Activated effector memory CD4-positive, alpha-beta T cell treated with anti-CD3 and anti-CD28 coated beads, Interleukin-2, amount 50 U/mL, for 16 hours (primary cell): ENCODE measurements at places on chromosomes 5 and 9.
A peak's percentile ranks its signal among the peaks of the same experiment; 100 is the strongest.

DNA sequence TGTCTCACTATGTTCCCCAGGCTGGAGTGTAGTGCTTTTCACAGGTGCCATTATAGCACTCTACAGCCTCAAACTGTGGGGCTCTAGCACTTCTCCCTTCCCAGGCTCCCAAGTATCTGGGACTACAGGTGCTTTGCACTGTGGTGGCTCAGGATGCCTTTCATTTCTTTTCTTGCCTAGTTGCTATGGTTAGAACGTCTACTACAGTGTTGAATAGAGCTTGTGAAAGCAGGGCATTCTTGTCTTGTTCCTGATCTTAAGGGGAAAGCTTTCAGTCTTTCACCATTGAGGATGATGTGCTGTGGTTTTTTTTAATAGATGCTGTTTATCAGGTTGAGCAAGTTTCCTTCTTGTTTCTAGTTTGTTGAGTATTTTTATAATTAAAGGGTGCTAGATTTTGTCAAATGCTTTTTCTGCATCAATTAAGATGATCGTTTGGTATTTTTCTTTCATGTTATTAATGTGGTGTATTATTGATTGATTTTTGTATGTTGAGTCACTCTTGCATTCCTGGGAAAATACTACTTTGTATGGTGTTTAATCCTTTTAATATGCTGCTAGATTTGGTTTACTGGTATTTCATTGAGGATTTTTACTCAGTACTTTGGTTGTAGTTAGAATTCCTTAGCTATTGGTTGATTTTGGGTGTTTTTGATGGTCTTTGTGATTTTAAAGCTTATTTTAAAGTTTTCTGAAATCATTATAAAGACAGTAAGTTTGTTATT lies 35.6 kb downstream of the GPBP1 start:
- DNase-seq, result no peak

DNA sequence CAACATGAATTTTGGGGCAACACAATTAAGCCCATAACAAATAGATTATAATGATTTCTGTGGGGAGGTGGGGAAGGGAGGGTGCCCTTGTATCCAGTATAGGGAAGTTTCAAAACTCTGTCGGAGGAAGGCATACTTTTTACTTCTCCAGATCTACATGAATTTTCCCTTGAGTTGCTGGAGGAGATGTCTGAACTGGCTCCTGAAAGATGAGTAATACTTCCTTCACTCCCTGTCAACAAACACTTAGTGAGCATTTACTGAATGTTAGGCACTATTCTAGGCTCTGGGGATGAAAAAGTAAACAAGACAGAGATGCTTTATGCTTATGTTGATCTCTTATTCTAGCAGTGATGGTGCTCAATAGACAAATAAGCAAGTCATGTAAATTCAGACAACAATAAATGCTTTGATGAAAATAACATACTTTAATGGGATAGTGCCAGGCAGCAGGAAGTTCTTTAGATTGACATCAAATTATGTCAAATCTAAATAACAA lies 197.9 kb upstream of the ANKH start:
- DNase-seq, result no peak

GRCh38 chr5:170639221-170639925 lies 135.6 kb downstream of the KCNIP1 start:
- peak; percentile 34 for DNase-seq

DNA sequence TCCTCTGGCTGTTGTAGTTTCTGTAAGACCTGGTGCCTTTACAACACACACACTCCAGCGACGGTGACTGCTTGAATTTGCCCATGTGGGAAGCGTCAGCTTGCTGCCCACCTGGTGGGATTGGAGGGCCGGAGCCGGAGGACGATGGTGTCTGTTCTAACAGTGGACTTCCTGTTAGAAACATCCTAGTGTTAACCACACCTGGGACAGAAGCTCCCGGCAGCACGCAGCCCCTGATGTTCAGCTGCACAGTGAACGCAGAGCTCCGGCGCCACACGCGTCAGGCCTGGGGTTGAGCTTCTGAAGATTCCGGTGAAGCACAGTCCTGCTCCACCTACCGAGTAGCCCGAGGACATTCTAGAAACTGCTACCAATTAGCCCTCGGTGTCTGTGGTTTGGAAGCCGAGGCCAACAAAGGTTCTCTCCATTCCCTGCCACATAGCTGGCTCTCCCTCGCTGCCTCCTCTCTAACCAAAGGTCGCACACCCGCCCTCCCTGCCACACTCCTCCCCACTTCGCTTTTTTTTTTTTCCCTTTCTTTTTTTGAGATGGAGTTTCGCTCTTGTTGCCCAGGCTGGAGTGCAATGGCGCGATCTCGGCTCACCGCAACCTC lies 14.4 kb downstream of the PMPCA start:
- DNase-seq, result no peak

DNA sequence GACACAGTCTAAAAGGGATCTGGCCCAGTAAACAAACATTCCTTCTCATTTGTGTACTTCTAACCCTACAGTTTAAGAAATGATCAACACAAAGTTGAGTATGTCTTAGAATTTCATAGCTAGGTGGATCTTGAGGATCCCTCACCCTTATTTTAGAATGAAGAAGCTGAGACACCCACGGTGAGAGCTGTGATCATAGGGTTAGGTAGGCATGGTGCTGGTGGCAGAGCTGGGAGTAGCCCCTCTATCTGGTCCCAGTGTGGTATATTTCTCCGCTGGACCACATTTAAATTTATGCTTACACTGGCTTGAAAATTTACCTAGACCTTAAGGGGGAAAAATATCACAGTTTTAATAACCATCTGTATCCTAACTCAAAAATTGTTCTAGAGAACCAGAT lies 39.8 kb downstream of the UGCG start:
- DNase-seq, result no peak

DNA sequence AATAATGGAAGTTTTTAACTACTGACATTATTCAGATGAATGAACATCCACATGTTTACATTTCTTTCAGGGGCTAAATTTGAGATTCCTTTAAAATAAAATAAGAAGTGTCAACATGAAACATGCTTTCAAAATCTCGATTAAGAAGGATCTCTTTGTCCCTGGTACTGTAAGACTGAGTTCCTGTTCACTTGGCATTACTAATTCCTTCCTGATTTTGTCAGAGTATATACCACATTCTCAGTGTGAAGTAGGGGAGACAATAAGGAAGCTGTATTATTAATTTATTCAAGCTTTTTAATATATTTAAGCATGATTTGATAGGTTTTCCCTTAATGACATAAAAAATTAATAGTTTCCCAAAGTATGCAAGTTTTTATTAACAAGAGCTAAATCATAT lies 81.5 kb upstream of the GRHPR start:
- DNase-seq, result no peak

DNA sequence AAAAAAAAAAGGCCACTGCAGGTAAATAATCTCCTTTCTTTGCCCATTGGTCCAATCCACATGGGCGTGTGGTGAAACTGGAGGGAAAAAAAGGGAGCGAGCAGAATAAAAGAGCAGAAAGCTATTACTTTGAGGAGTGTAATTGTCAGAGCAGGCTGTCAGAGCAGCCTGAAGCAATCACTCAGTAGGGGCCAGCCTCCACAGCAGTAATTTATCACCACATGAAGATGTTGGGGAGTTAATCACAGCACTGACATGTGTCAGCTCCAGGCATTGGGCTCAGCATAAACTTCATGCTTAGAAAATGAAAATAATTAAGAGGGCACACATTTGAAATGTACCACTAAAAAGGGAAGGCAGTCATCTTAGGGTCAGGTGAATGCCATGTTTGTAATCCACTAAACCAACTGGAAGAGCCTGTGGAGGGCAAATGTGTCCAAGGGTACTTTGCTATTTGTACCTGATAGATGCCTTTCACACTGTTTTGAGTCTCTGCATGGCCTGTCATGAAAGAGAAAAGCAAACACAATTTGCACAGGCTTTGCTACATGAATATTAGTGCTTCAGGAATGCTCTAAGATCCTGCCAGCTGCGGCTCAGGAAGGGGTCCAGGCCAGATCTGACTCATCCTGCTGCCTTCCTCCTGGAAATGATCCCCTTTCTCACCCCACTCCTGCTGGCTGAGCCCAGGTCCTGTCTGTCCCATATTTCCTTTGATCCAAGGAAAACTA lies 2.9 kb upstream of the PTGER4 start:
- no peak for DNase-seq

- DNase-seq, result no peak
These were observed 2.5 kb downstream of the FOXE1 start for GRCh38 chr9:97855486-97855875.

- no peak for DNase-seq
These were observed 75.7 kb downstream of the FBXL7 start for GRCh38 chr5:15575666-15576065.

DNA sequence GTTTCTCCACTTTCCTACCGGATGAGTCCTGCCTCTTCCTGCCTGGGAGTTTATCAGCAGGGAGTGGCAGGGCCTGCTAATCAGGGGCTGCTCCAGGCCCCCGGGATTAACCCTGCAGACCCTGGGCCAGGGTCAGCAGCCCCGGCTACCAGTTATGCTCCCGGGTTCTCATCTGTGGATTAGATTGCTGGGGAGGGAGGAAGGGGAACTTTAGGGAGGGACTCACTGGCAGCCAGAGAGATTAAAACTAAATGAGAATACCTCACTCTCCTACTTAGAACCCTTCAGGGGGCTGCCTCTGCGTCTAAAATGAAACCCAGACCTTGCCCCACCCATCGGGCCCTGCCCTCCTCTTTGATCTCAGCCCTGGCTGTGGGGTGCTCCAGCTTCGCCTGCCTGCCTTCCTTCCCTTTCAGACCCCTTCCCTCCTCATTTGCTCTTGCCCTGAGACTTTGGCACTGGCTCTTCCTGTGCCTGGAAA lies 130.5 kb upstream of the HAND1 start:
- DNase-seq, result no peak

DNA sequence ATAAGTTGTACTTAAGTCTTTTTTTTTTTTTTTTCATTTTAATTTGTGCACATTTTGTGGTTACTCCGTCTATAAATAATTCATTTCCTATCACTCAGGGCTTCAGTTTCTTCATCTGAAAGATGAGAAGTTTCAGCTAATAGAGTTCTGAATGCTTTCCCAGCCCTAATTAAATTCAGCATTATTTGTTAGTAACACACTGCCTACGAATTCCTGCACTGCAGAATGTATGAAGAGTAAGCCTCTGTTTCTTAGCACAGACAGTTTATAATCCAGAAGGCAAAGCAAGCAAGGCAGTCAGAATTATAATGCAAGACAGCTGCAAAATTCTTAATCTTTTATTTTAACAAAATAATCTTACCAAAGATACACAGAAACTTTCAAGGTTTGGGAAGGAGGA lies 138.0 kb upstream of the GHR start:
- DNase-seq, result no peak

- DNase-seq, result no peak
These were observed 42.3 kb upstream of the NR3C1 start for GRCh38 chr5:143445776-143446175.

DNA sequence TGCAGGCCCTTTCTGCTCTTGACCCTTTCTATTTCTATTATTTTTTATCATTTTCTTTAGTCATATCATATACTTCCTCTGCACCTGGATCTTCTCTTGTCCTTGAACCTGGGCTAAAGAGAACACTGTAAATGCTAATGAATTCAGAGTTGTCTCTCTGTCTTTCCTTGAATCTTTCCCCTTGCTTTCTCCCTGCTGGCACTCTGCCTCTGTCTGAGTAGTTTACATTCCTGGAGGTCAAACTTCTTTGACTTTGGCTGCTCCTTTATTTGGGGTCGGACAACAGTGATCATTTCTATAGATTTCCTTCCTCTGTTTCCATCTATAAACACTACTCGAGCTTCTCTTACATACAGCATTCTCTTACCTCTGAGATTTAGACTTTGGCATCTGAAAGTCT lies 47.1 kb downstream of the IZUMO3 start:
- DNase-seq, result no peak

DNA sequence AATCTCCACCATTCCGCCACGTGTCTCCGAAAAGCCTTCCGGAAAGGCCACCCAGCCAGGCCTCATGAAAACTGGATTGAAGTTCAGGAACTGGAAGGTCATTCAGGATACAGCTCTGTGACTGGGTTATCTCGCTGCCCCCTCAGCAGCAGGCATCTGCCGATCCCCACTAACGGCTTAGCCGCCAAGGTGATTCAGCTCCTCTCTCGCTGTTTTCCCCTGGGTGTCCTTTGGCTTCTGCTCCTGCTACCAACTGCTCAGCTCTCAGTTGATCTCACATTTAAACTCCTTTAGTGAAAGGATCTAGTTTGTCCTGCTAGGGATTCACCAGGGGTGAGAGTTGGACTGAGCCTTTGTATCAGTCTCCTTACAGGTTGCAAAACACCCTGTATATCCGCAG lies 2.2 kb upstream of the GDNF start:
- no peak for DNase-seq

DNA sequence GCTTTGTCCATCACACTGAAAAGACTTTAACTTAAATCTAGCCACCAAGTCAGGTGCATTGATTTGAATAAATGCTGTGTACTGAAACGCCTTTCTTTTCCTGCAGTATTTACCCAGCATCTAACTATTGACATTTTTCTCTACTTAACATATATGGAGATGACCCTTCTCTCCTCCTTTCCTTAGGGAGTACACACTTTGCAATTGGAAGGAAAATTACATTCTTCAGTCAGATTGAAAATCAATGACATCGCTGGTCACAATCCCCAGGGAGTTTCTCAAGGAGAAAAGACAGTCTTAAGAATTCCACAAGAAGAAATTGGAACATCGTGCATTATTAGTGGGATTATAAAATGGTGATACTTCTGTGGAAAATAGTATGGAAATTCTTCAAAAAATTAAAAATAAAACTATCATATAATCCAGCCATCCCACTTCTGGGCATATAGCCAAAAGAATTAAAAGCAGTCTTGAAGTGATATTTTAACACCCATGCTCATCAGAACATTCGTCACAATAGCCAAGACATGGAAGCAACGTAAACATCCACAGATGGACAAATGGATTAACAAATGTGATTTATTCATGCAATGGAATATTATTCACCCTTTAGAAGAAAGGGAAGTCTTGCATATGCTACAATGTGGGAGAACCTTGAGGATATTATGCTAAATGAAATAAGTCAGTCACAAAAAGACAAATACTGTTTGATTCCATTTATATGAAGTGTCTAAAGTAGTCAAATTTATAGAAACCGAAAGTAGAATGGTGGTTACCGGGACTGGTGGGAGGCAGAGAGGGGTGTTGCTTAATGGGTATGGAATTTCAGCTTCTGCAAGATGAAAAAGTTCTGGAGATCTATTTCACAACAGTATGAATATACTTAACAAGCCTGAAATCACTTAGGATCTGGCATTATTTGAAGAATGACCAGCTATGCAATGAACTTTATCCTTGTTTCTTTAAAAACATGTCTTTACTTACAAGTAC lies 14.3 kb upstream of the FREM1 start:
- DNase-seq, result no peak

DNA sequence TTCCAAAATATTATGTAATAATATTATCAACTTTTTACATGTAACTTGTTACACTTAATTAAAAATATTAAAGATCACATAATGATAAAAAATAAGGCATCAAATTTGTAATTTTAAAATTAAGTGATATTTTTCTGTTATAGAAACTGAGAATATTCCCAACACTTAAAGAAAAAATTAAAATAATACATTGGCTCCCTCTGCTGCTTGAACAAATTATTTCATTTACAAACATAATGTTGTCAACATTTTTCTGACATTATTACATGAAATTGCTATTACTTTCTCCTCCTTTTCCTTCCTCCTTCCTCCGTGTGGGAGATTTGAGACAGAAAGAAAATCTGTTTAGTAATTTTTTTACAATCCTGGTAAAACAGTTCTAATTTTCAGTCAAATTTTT lies 42.3 kb downstream of the RNF180 start:
- DNase-seq, result no peak
